GM20000 (cell line): ENCODE measurements at places on chromosomes 12 and 14.
A peak's percentile ranks its signal among the peaks of the same experiment; 100 is the strongest.

DNA sequence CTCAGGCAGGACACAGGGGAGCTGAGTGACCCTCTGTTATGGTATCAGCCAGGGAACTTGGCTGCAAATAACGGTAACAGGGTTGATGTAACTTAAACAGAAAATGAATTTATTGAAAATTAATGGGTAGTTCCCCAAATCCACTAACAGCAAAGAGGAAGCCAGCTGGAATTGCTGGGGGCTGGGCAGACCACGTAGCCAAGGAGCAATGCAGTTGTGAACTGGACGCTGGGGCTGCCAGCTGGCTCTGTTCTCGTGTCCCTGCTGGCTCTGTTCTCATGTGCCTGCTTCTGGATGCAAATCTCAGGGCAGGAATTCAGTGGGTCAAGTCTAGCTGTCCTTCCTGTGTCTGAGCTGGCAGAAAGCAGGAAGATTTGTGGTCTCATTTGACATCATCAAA is 1383.3 kb upstream of the TMEM132C start:
- no peak for DNase-seq

- no peak for DNase-seq
Measured at GRCh38 chr14:81400852-81401251, 728 bp upstream of the STON2 start.

- no peak for DNase-seq
Measured at GRCh38 chr12:122062832-122063693, 15.5 kb upstream of the MLXIP start.

GRCh38 chr14:50846226-50846880 is 15.4 kb upstream of the NIN start:
- no peak for DNase-seq

DNA sequence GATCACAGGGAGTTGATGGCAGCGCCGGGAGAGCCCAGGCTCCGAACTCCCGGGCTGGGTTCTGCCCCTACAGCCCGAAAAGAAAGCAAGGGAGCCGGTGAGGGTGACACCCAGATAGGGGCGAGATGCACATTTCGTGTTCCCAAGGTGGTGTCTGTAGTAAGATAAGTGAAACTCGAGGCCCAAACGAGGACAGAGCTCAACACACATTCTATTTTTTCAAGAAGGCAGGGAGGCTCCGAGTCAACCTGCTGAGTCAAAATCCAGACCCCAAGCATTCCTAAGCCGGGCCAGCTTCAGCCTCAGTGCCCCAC is 24.2 kb upstream of the YY1 start:
- DNase-seq, result no peak

- peak; percentile 16 for DNase-seq
Measured at GRCh38 chr14:22071006-22071405, 397.4 kb upstream of the OR4E1 start.

GRCh38 chr14:97065305-97066067 is 268.3 kb downstream of the VRK1 start:
- DNase-seq, result no peak

- DNase-seq, result peak; percentile 91
Measured at GRCh38 chr12:546920-547845, 87.4 kb downstream of the B4GALNT3 start.

DNA sequence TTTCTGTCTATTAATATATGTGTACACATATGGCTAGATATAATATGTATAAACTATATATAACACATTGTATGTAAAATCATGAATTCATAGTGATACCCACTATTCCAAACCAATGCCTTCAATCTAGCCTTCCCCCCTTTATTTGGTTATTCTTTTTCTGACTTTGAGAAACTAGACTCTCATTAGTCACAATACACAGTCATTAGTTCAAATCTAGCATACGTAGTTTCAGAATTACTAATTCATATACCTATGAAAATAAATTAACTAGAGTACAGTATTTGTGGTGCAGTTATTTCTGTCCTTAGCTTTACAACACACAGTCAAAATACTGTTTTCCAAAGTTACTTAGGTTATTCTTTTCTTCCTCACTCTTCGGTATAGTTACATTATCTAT is 268.2 kb downstream of the DPF3 start:
- DNase-seq, result peak; percentile 32

DNA sequence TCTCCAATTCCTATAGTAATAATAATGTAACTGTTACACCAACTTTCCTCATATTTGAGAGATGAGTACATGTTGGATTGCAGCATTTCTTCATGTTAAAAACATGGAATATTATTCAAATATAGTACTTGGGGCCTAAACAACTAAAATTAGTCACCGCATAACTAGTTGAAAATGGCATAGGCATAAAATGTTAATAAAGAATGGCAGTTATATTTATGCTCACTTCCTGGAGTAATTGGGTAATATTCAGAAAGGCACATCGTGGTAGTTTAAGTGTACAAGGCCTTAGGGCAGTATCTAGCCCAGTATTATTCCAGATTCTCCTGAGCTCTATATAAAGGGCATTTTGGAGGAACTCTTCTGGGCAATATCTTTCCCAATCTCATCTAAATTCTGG is 46.0 kb downstream of the ERGIC2 start:
- DNase-seq, result no peak

DNA sequence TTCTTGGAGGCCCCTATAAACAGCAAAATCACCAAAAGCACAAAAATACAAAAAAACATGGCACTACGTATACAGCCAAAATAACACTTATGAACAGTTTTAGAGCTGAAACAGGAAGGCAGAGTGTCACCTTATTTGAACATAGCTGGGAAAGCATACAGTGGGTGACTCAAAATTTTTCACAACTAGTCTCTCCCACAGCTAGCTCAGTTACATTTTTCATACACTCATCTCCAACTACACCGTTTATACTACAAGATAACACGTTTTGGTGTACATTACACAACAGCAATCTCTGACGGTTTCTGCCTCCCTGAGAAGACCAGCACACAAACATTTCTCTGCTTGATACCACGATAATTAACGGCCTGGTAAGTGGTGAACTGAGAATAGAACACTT is 2.9 kb downstream of the RAD52 start:
- DNase-seq, result no peak

DNA sequence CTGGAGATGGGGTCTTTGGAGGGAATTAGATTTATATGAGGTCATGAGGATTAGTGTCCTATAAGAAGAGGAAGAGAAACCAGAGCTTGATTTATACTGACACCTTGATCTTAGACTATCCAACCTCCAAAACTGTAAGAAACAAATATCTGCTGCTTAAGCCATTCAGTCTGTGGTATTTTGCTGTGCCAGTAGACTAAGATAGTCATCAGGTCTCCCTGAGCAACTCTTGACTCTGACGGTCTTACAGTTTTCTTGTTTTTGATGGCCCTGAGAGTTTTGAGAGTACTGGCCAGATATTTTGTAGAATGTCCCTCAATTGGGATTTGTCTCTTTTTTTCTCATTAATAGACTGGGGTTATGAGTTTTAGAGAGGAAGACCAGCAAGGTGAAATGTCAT is 51.7 kb downstream of the TSHR start:
- no peak for DNase-seq

GRCh38 chr12:41910578-41911320 is 233.9 kb downstream of the GXYLT1 start:
- DNase-seq, result no peak

- DNase-seq, result no peak
Measured at GRCh38 chr14:38209572-38210557, 2.2 kb downstream of the SSTR1 start.

DNA sequence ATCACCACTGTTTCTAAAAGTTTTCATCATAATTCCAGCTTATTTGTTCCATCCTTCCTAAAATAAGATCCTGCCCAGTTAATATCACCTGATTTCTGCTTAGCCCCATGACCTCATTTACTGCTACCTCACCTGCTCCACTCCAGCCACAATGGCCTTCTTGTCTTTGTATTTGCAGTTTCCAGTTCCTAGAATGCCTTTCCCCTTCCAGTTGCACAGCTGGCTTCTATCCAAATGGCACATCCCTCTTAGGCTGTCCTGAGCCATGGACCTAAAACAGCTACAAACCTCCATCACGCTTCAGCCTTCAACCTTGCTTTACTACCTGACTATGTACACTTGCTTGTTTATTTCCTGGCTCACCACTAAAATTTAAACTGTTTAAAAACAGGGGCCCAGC is 6.5 kb upstream of the LGMN start:
- no peak for DNase-seq

- DNase-seq, result no peak
Measured at GRCh38 chr14:98489115-98489514, 782.9 kb downstream of the BCL11B start.

GRCh38 chr12:47964106-47964728 is 821 bp downstream of the TMEM106C start:
- no peak for DNase-seq

DNA sequence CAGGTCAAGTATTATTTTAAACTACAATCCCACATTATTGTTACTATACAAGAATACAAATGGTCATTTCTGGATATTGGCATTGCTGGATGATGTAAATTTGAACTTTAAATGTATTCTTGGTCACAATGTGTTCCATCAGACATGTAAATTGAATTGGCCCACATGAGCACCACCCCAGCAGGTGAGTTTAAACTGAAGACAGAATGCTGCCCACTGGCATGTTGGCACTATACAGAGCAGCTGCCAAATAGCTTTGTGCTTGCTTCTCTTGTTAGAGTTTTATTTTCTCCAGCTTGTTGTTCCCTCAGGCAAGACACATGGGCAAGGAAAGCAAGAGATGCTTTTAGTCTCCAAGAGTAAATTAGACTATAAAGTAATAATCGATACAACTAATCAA is 98.6 kb downstream of the C12orf50 start:
- no peak for DNase-seq

- DNase-seq, result no peak
Measured at GRCh38 chr12:30098677-30099076, 314.9 kb upstream of the TMTC1 start.

- no peak for DNase-seq
Measured at GRCh38 chr12:10701843-10702242, 21.3 kb downstream of the YBX3 start.

- DNase-seq, result no peak
Measured at GRCh38 chr12:117234441-117234840, 44.2 kb upstream of the FBXO21 start.

GRCh38 chr14:101087614-101088394 is 184.3 kb upstream of the RTL1 start:
- DNase-seq, result no peak

- peak; percentile 25 for DNase-seq
Measured at GRCh38 chr12:18250313-18250916, 10.9 kb upstream of the PIK3C2G start.
